ENCODE measurements at places on chromosomes 3 and 15.

- DNase-seq, result no peak
Measured at GRCh38 chr15:81338170-81339007, 14.4 kb upstream of the STARD5 start.

DNA sequence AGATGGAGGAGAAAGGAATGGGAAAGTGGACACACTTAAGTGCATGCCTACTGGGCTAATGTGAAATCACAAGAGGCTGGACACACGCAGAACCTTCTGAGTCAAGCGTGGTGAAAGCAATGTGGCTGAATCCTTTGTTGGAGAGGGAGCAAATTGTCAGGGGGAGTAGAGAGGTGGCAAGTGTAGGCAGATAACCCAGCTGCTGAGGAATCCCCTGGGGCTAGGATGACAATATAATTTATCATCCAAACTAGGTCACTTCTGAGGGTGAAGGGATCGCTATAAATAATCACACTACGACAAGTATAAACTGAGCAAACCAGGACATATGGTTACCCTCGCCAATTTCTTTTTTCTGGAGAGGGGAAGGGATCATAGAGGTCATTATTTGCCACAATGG lies 28.7 kb downstream of the TAMM41 start:
- no peak for DNase-seq

DNA sequence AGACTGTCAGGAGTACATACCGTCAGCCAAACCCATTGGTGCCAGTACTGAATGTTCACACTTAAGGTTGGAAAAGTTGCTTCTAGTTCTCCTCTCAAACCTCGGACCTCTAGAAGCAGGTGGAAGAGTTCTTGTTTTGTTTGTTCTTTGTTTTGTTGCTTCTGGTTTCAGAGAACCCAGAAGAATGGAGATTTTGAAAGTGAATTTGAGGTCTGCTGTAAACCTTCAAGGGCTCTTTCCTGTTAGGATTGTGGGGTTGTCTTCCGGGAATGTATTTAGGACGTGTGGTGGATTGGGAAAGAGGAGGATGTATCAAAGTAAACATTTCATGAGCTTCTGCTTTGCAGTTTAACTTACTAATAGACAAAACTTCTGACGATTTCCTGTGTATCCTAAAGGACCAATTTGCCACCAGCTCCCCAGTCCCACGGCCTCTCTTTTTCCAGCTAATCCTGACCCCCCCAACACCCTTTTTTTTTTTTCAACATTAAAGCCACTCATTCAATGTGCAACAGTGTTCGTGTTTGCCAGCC lies 50.3 kb downstream of the FILIP1L start:
- no peak for DNase-seq

- DNase-seq, result peak; percentile 40
Measured at GRCh38 chr15:51726302-51727073, 11.0 kb downstream of the LYSMD2 start.

DNA sequence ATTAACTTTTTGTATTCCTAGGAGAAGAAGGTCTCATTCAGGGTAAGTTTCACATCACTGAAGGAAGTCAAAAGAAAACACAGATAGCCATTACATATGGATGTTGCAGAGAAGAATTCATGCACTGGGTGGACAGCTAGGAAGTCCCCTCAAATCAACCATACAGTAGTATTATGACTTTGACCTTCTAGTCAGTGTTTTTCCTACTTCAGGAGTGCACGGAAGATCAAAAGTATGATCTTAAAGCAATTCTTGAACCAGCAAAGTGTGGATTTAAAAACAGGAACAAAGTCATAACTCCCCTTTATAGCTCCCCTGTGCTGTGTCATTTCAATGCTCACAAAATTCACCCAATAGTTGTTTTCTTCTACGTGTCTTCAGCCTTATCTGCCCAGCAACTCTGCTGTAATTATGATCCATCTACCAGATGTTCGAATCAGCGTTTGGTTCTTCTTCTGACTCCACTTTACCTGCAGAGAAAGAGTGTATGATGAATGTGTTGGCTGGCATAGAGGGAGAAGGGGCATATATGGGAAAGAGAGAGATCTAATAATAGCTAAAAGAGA lies 118.1 kb upstream of the MEIS2 start:
- no peak for DNase-seq

GRCh38 chr3:134002306-134002705 lies 27.4 kb downstream of the SLCO2A1 start:
- DNase-seq, result no peak

DNA sequence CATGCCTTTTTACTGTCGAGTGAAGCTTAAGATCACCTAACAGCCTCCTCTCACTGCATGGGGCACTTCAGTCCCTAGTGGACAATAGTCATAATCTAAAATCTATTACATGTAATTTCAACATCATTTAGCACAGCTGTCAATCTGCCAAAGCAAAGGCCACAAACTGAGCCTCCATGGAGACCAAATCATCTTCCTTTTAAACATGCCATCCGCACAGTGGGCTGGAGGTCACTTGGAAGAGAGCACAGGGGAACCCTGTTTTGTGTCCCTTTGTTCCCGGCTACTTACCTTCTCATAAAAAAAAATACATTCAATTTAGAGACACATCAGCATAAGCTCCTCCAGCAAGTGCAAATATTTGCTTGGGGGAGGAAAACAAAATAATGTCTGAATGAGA lies 167.3 kb downstream of the SQOR start:
- peak; percentile 35 for DNase-seq

DNA sequence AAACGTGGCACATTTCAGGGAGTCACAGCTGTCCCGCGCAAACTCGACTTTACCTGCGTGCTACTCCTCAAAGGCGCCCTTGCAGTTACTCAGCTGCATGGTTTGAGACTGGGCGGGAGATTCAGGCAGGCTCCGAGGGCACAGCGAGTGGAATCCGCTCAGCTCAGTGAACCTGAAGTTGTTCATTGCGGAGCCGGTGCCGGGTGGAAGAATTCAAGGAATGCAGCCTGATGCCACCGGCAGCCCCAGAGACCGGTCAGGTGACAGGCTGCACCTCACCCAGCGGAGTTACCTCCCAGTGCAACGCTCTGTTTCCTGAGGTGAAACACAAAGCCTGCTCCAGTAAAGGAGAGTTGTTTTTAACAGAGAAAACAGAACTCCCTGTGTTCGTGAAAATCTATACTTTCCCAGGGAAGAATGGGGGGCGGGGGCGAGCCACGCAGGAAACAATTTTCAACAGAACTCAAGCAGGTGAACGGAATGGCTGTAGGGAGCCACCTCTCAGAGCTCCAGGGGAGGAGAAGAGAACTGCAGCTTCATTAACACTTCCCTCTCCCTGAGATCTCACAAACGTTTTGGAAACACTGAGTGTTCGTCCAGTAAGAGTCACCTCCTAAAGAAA lies 3.8 kb downstream of the VEPH1 start:
- DNase-seq, result no peak

- DNase-seq, result no peak
Measured at GRCh38 chr3:129735638-129736037, 129.2 kb upstream of the PLXND1 start.
